ENCODE measurements at places on chromosomes 12 and 14. TPM values are rescaled to one million over a fixed set of nuclear protein-coding genes. Genes with fewer than 3 reads are reported as not detected.

GRCh38 chr14:61566537-61567225, 128.6 kb upstream of the HIF1A start:
- peaks cover 99% of the 10 kb centered on the region for H3K4me1 ChIP-seq
- no peaks in the 10 kb centered on the region for H3K27me3 ChIP-seq
- no peak for DNase-seq
- peak overlapping the region; percentile 88 for H3K27ac ChIP-seq

- H3K27me3 ChIP-seq = no peaks in the 10 kb centered on the region
- peaks cover 9% of the 10 kb centered on the region for H3K4me1 ChIP-seq
- DNase-seq = no peak
- no peak overlapping the region for H3K4me3 ChIP-seq
- H3K27ac ChIP-seq = no peak overlapping the region
These were observed 159.2 kb downstream of the GCH1 start for GRCh38 chr14:54743382-54743781.

DNA sequence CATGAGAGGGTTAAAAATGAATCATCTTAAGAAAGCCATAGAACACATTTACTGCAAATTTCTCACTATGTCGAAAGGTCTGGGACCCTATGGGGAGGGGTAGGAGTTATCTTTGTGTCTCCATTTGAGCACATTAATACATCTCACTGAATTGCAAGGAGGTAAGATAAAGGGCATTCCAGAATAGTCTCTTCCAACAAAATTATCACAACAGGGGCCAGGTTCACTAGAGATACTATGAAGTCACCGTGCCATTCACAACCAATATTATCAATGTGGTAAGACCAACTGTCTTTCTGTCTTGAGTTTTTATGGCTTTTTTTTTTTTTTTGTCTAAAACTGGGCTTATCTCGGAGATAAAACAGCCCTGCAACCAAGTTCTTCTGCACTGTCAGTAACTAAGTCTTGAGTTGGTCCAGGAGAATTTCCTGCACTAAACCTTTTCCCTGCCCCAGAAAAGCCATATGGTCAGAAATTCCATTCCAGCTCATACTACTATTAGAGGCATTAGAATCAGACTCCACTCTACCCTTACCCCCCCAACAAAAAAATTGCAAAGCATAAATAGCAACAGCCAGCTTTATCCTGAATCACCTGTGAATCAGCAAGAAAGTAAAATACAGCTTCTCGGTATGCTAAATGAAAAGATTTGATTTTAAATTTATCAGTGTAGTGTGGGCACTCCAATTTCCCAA, 79.7 kb downstream of the PTPRR start:
- no peak overlapping the region for H3K4me3 ChIP-seq
- no peak overlapping the region for H3K27ac ChIP-seq
- DNase-seq = no peak
- no peaks in the 10 kb centered on the region for H3K27me3 ChIP-seq
- no peaks in the 10 kb centered on the region for H3K4me1 ChIP-seq

The TRHDE gene
- total RNA-seq = not detected

DNA sequence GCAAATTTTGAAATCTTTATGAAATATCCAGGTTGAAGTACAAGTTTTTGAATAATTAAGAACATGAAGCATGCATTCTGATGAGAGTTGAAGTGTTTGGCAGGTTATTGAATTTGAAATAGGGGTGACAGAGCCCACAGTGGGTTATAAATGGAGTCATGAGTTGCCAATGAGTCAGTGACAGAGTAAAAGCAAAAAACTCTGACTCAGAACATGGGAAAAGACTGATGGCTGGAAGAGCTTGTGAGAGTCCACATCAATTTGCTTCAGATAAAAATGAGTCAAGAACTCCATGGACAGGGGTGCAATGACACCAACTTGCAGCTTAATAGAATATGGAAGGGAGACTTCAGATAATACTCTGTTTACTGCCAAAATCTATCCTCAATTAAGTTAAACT, 105.3 kb downstream of the SLC6A15 start:
- H3K4me3 ChIP-seq = no peak overlapping the region
- no peaks in the 10 kb centered on the region for H3K36me3 ChIP-seq
- no peaks in the 10 kb centered on the region for H3K27me3 ChIP-seq
- DNase-seq = no peak

GRCh38 chr14:81247271-81247766, 26.6 kb upstream of the GTF2A1 start:
- H3K36me3 ChIP-seq = no peaks in the 10 kb centered on the region
- no peak overlapping the region for H3K27ac ChIP-seq
- H3K4me1 ChIP-seq = peaks cover 14% of the 10 kb centered on the region
- no peak overlapping the region for H3K4me3 ChIP-seq
- H3K27me3 ChIP-seq = no peaks in the 10 kb centered on the region

The SLC8A3 gene
- not detected for total RNA-seq

The STYK1 gene
- total RNA-seq = 8.7 TPM

GRCh38 chr14:85039353-85039626, 490.7 kb upstream of the FLRT2 start:
- H3K4me1 ChIP-seq = no peaks in the 10 kb centered on the region
- H3K4me3 ChIP-seq = no peak overlapping the region
- H3K27ac ChIP-seq = no peak overlapping the region
- H3K27me3 ChIP-seq = no peaks in the 10 kb centered on the region
- H3K36me3 ChIP-seq = no peaks in the 10 kb centered on the region
- no peak for DNase-seq

DNA sequence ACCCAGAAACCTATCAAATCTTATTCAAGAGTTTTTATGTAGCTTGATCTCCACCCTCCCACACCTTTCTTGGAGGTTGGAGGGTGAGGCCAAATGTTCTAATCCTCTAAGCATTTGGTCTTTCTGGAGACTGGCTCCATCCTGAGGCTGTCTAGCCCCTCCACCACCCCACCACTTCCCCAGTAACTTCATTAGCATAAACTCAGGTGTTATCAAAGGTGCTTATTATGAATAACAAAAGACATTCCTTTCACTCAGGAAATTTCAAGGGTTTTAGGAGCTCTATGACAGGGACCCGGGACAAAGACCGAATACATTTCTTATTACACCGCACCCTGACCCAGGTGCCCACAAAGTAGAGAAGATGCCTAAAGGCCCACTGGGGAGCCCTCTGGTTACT, 2.8 kb upstream of the TMEM229B start:
- H3K27ac ChIP-seq = no peak overlapping the region
- peaks cover 2% of the 10 kb centered on the region for H3K4me1 ChIP-seq

- DNase-seq = no peak
- H3K4me3 ChIP-seq = peak overlapping the region; percentile 75
These were observed 622 bp downstream of the TECPR2 start for GRCh38 chr14:102363182-102363943.

DNA sequence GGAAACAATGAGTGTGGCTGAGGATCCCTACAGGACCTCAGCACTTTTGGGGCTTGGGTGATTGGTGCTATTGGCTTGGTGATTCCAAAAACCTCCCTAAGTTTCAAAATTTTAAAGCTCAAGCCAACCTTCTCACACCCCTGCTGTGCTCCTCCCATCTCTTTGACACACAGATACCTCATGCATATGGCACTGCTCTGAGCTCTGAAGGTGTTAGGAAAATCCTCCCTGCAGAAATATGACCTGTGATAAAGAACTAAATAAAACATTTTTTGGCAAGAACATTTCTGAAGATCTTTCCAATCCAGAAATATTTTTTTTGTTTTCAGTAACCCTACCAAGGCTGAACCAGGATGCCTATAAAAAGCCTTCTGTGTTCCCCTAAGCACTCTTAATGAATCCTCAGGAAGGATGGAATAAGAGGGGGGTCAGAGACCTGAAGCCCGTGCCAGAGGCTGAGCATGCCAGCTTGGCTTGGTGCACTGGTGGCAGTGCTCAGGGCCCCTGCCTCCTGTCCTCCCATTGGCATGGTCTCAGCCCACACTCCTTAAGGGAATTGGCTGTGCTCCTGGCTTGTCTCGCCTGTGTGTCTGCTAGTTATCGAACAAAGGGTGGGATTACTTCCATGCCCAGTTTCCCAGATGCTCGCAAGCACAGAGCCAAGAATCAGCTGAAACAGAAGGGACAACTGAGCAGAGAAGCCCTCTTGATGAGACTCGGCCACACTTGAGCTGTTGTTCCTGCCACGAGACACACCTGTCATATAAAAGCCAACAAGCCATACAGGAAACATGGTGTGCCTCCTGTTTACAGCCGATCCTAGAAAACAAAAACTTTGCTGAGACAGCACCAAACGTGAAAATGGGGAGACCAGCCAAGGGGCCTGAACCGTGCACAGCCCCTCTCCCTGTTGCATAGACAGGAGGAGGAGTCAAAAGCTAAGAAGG, 132.7 kb upstream of the EEA1 start:
- no peak for DNase-seq
- H3K4me3 ChIP-seq = no peak overlapping the region

GRCh38 chr12:68245180-68246021, 8.0 kb downstream of the IL22 start:
- peak overlapping the region; percentile 15 for H3K4me3 ChIP-seq
- H3K4me1 ChIP-seq = peaks cover 9% of the 10 kb centered on the region
- no peaks in the 10 kb centered on the region for H3K36me3 ChIP-seq

The POTEG gene
- not detected for total RNA-seq

GRCh38 chr12:119182701-119183493, 4.2 kb downstream of the HSPB8 start:
- no peaks in the 10 kb centered on the region for H3K27me3 ChIP-seq
- H3K4me3 ChIP-seq = peak overlapping the region; percentile 76
- no peak for DNase-seq
- H3K4me1 ChIP-seq = peaks cover 22% of the 10 kb centered on the region
- H3K36me3 ChIP-seq = peaks cover 17% of the 10 kb centered on the region
- H3K27ac ChIP-seq = peak overlapping the region; percentile 80

DNA sequence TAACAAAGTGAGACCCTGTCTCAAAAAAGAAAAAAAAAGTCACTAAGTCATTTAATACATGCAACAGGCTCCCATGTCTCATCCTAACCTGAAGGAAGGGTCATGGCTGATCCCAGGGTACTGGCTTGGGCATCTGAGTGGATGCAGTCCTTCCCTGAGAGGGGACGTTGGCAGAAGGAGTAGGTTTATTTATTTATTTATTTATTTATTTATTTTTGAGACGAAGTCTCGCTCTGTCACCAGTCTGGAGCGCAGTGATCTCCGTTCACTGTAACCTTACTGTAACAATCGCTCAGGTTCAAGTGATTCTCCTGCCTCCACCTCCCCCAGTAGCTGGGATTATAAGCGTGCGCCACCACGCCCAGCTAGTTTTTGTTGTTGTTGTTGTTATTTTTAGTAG, 7.2 kb upstream of the CALCOCO1 start:
- H3K27ac ChIP-seq = no peak overlapping the region
- H3K4me1 ChIP-seq = no peaks in the 10 kb centered on the region
- no peak for DNase-seq
- no peak overlapping the region for H3K4me3 ChIP-seq
- no peaks in the 10 kb centered on the region for H3K36me3 ChIP-seq

The BTBD7 gene
- total RNA-seq = 30.5 TPM

- H3K4me3 ChIP-seq = no peak overlapping the region
- no peaks in the 10 kb centered on the region for H3K36me3 ChIP-seq
- H3K27ac ChIP-seq = peak overlapping the region; percentile 25
- H3K27me3 ChIP-seq = no peaks in the 10 kb centered on the region
These were observed 34.5 kb downstream of the SCARB1 start for GRCh38 chr12:124829008-124829707.

DNA sequence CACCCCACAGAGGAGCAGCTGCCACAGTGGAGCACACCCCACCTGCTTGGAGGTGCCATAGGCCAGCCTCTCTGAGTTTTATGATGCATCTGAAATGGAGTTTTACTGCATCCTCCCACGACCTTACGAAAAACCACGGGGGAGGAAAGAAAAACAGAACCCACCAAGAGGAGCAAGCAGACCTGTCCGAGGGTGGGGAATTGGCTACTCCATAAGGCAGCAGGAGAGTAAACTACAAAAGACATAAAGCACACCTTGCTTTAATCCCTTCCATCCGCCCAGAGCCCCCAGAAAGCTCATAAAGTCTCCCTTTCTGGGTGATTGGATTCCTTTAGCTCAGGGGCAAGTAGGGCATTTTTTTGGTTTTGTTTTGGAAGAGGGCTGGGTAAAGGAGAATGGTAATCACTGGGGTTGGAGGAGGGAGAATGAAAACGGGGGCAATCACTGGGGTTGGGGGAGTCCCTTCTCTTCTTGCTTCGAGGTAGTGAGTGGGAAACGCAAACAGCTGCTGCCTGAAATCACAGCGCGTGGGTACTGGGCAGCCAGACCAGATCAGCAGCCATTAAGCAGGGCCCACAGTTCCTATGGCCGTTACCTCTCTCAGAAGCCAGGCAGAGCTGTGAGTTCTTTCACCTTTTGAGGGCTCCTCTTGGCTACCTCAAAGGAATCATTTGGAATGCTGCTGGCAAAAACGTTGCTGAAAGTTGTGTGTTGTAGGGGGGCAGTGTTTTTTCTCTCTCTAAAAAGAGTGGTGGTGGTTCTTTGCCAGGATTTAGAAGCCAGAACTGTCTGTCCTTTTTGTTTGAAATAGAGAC, 433.6 kb downstream of the ZFP36L1 start:
- H3K4me3 ChIP-seq = no peak overlapping the region
- DNase-seq = no peak
- H3K36me3 ChIP-seq = no peaks in the 10 kb centered on the region
- H3K4me1 ChIP-seq = peaks cover 22% of the 10 kb centered on the region

- H3K4me1 ChIP-seq = no peaks in the 10 kb centered on the region
- H3K36me3 ChIP-seq = no peaks in the 10 kb centered on the region
- peak overlapping the region; percentile 76 for H3K4me3 ChIP-seq
- H3K27me3 ChIP-seq = no peaks in the 10 kb centered on the region
These were observed 9.5 kb upstream of the SP7 start for GRCh38 chr12:53345486-53346188.

- no peaks in the 10 kb centered on the region for H3K27me3 ChIP-seq
- peaks cover 4% of the 10 kb centered on the region for H3K4me1 ChIP-seq
- DNase-seq = no peak
- no peak overlapping the region for H3K4me3 ChIP-seq
- no peaks in the 10 kb centered on the region for H3K36me3 ChIP-seq
These were observed 40.7 kb downstream of the WDR20 start for GRCh38 chr14:102180248-102180998.

DNA sequence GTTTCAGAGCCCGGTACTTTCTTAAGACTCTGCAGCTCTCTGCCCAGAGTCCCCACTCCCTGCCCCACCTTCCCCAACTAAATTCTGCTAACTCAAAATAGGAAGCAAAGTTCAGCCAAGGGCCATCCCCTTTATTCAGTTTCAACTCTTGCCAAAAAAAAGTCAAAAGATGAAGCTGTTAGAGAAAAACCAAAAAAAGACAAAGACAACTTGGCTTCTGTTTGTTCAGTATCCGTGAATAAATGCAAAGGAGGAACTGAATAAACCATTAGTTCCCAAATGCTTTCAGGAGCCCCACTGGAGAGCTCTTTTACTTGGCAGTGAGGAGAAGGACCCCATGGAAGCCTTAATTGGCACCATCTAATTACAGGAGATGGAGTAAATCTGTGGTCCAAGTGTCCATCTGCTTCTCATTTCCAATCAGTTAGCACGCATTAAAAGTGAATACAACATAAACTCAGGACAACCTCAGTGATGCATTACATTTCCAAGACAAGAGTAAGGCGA, 155.4 kb upstream of the GZMB start:
- H3K4me1 ChIP-seq = peaks cover 6% of the 10 kb centered on the region
- no peak overlapping the region for H3K4me3 ChIP-seq
- H3K27ac ChIP-seq = no peak overlapping the region
- no peak for DNase-seq
- no peaks in the 10 kb centered on the region for H3K36me3 ChIP-seq

Measured in esophagus squamous epithelium (tissue), 5 donors.